ENCODE measurements at places on chromosomes 2 and 18.

DNA sequence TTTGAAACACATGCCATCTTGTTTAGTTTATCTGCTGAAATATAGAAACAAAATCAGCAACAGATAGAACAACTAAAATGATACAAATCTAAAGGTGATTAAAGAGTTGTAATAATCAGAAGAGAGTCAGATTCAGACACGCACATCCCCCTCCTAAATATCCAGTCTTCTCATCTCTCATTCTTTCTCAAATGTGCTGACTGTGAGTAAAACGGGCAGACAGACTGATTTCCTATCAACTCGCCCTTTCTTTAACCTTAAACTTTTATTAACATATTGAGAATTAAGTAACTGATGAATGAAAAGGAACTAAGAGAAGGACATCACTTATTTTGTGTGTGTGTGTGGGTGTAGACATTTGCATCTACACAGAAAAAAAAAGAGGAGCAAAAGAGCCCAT, 34.6 kb upstream of the SPP2 start:
- DNase-seq = no peak

DNA sequence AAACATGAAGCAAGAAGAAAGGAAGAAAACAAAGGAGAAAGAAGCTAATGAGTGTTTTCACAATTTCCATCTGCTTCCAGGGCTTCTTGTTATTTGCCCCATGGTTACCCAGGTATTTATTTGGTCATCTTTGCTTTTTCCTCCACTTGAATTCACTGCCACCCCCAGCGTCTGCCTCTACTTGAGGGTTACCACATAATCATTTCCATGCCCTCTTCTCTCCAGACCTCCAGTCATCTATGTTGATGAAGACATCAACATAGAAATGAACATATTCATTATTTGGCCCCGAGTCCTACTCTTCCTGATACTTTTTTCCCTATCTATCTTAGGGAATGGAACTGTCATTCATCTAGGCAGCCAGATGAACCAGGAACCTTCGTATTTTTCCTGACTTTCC, 133.6 kb upstream of the CAVIN2 start:
- no peak for DNase-seq

DNA sequence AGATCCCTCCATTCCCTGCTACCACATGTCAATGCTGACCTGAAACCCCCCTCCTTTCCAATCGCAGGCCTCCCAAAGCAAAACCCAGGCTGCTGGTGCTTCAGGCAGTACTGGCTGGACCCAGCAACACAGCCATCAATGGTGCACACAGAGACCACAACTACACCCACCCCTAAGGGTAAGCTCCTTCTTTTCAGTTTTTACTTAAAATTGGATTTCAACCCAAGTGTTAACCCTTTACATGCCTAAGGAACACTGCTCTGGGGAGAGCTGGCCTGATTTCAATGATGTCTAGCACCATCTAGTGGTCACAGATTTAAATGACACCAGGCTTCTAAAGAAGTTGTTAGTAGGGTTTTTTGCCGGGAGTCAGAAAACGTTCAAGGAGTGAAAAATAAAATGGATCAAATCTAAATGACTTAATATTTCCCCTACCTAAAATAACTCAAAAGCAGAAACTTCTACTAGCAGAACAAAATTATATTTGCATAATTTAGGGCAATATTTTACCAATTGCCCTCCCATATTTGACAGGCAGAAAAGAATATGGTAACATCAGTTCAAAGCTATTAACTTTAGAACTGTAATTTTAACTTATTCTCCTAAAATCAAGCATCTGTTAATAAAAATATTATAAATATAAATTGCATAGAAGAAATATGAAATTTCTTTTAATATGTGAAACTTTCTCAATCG, 24.6 kb downstream of the FECH start:
- peak; percentile 71 for DNase-seq

GRCh38 chr2:237511433-237511832, 24.4 kb downstream of the MLPH start:
- no peak for DNase-seq

GRCh38 chr2:49404108-49404507, 249.8 kb upstream of the FSHR start:
- peak; percentile 14 for DNase-seq

- DNase-seq = peak; percentile 74
Measured at GRCh38 chr18:67517444-67517765, 885 bp upstream of the DSEL start.

GRCh38 chr18:3985020-3985419, 470.1 kb downstream of the DLGAP1 start:
- no peak for DNase-seq

DNA sequence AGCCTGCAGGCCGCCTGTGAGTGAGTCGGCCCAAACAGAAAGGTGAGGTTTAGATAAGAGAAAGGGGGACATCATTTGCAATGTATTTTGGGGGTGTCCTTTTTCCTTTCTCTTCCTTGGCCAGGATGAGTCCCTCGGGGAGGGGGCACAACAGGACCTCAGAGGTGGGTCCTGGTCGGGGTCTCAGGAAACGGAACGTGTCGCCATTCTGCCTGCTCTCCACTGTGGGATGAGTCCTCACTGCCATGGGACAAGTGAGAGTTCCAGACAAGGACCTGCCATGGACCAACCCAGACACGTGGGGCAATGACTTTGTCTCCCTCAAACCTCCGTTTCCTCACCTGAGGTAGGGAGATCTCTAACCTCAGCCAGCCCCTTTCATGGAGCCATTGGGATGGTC, 67.9 kb upstream of the TAF1B start:
- no peak for DNase-seq

DNA sequence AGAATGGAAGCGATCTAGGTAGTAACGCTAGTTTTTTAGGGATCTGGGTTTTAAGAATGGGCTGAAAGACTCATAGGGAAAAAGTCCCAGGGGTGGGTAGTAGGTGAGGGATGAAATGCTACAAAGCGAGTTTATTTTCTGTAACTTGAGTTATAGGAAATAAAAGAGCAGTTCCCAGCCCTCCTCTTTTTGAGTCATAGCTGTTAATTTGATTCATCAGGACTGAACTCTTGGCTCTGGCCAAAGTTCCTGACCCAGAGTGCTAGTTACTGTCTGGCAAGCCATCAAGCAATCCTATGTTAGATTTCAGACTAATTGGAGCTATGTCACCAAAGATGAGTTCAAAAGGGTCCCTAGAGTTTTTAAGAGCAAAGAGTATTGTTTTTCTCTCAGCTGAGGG, 17.4 kb upstream of the NOSTRIN start:
- no peak for DNase-seq

DNA sequence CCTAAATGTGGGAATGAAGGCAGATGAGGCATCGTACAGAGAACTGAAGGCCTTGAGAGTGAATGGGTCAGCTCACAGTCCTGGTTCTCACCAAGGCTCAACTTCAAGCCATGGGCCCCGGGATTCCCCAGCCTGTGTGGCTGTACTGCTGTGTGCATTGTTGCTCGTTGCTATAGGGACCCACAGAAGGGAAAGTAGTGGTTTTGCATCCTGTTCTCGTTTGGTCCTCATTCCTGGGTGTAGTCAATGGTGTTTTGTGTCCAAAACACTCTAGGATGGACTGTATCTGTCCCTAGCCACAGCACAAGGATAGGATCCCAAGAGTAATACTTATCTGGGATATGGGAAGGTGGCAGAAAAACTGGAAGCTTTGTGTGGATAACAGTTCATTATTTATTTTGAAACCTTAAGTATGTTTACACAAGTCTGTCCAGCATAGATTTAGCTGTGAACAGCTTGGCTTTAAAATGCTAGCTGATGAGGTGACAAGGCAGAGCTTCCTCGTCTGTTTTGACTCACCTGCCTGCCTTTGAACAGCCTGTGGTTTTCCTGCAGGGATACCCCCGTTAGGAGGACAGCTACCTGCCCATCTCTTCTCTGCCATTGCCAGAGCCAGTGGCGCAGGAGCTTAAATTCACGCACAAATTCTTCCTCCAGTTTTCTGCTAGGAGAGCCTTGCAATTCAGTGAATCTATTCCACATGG, 85.0 kb downstream of the WDSUB1 start:
- DNase-seq = no peak

- DNase-seq = no peak
Measured at GRCh38 chr18:22114526-22115321, 54.7 kb upstream of the GATA6 start.

- no peak for DNase-seq
Measured at GRCh38 chr2:121387591-121388325, 102.8 kb upstream of the TFCP2L1 start.

DNA sequence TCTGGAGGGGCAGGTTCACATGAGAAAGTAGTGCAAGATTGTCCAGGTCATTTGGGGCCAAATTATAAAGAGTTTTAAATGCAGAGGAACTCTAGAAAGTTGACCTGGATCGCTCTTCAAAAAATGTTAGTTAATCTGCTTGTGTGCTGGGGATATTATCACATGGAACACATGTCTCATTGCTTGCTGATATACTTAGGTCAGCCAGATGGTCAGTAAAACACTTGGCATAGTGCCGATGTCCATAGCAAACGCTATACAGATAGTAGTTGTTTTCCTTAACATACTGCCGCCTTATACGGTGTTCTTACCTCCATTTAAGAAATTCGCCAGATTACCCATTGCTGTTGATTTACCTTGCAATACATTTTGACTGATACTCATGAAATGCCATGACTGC, 103.4 kb upstream of the CWC22 start:
- no peak for DNase-seq

DNA sequence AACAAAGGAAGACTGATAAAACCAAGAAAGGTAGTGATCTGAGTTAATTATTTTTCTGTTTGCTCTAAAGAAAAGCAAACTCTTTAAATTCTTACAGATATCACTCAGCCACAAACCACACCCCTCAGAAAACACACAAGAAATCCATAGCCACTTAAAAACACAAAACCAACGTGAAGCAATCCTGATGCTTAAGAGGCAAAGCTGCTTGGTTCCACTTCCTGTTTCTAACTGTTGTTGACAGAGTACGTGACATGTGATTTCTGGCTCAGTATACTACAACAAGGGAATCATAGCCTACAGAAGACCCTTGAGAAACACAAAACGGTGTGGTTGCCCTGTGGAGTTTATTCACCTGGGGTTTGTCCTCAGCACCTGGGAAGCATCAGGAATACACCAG, 240.9 kb upstream of the APCDD1 start:
- DNase-seq = no peak

DNA sequence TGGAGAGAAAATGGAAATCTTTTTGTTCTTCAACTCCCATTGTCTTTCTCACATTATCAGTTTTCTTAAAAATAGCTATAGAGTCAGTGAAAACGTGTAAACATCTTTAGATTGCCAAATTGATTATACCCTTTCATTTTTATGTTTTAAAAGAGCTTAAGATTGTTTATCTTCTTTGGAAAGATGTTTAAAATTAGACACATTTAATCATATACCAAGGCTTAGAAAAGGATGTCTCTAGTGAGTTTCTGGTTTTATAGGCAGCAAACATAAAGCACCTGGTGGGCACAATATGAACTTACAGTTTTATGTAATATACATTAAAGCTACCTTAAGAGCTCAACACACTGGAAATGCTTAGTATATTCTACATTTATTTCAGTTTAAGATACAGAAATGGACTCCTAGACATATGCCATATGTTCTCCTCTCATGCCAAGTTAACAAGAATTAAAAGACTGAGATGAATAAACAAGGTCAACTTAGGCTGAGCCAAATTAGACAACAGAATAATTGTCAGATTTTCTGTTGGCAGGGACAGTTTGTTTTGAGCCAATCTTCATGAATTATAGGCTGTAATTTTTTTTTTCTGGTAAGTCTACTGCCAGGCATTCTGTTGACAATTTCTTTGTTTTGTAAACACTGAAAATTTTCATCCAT, 112.7 kb downstream of the OTX1 start:
- DNase-seq = peak; percentile 3

DNA sequence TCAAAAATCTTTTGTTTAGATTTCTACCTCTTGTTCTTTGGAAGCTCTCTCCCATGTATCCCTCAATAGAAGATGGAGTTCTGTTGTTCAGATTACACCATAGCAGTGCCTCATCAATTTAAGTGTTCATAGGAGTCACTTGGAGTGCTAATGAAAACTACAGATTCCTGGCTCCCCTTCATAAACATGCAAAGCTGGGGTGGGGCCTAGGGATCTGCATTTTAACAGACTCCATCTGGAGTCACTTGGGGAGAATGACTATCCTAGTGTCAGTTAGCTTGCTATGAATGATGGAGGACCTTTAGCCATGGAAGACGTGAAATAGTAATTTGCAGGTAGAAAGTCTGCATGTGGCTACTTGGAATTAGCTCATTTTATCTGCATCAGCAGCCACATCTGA, 105.4 kb downstream of the RGPD3 start:
- DNase-seq = no peak

- DNase-seq = peak; percentile 22
Measured at GRCh38 chr18:24427484-24427883, 1.0 kb downstream of the IMPACT start.

DNA sequence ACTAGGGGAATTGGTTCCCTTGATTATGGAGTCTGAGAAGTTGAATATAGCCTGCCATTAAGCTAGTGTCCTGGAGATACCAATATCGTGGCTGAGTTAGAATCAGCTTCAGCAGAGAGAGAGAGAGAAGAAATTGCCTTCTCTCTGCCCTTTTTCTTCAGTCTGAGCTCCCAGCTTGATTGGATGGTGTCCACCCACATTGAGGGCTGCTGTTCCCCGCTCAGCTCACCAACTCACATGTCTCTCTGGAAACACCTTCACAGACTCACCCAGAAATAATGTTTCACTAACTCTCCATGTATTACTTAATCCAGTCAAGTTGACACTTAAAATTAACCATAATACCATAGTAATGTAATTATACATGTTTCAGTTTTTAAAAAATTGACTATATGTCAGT, 17.9 kb upstream of the TRIM43 start:
- DNase-seq = no peak
